Left renal pelvis (tissue), 4 donors: ENCODE measurements at places on chromosomes 13 and 19.

GRCh38 chr19:43444531-43445287, 20.7 kb downstream of the LYPD3 start:
- DNase-seq: no peak

DNA sequence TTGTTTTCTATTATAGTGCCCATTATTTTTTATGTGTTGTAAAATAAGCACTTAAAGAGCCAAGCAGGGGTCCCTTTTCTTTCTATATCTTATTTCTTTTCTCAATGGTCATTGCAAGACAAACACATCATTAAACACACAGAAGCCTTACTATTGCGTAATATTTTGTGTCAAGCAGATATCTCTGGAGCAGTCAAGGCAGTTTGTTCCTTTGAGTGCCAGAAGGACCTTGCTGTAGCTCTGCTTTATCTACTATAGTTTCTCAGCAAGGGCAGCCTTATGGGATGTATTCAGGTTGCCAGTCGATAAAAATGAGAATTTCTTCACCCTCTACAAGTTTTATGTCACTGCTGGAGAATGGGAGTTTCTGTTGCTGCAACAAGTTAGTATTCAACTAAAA, 319.3 kb downstream of the TDRD3 start:
- no peak for DNase-seq

DNA sequence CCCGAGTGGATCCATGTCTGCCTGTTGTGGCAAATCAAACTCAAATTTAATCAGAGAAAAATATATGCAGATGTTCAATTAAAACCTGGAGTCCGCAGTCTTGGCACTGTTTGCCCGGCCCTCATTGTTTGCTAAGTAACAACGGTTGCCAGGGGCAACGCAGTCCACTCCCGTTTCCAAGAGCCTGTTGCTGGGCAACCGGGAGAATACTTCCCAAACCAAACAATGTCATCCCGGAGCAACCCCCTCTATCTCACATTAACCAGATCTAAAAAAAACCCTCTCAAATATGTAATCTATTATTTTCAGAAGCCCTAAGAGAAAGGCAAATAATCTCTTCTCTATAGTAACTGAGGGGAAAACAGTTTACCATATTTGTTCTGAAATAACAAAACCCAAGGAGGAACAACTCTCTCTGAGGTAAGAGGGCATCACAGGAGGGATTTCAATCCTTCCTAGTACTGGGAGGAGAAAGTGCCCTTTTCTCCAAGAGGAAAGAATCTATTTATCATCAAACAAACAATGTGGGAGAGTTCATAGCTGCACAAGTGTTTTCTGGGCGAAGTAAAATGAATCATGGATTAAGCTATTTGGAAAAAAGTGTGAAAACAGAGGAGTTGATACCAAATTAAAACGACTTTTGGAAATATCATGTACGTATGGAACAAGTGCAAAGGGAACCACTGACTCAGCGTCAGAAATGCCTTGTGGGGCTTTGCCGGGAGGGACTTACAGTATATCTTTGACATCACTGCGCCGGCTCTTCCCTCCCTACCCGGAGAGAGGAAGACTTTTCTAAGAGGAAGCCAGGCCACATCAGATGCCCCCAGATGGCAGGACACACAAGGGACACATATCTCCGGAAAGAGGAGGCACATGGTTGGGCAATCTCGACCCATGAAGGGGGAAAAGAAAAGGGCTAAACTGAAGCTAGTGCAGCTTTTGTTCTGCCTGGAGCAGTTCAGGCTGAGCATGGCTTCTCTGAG, 43.3 kb downstream of the RFX2 start:
- no peak for DNase-seq

- no peak for DNase-seq
Measured at GRCh38 chr19:1909761-1910080, 4.5 kb downstream of the ADAT3 start.

DNA sequence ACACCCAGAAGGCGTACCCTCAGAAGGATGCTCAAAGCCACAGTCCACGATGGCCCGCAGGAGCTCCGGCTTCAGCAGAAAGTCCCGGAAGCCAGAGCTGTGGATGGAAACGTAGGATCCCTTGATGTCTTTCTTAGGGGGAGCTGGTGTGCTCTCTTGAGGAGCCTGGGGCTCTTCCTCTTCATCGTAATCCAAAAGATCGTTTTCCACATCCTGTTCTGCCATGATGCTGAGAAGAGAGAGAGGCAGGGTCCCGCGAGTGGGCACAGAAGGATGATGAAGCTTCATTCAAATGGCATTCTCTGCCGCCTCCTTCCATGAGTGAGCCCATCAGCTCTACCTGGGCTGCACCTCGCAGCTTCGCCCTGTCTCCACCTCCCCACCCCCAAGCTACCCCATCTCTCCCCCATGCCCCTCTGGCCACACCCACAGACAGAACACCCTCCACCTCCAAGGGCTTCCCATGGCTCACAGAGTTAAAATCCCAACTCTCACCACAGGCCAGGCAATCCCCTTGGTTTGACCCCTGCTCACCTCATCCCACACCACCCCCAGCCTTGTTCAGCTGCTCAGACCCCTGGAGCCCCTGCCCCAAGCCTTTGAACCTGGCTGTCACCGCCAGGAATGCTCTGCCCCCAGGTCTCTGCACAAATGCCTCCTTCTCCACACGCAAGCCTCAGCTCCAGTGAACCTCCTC, 6.0 kb downstream of the DDX39A start:
- no peak for DNase-seq

GRCh38 chr13:90950160-90950559, 397.3 kb upstream of the MIR17HG start:
- no peak for DNase-seq

- no peak for DNase-seq
Measured at GRCh38 chr13:33112766-33113165, 96.5 kb downstream of the KL start.

DNA sequence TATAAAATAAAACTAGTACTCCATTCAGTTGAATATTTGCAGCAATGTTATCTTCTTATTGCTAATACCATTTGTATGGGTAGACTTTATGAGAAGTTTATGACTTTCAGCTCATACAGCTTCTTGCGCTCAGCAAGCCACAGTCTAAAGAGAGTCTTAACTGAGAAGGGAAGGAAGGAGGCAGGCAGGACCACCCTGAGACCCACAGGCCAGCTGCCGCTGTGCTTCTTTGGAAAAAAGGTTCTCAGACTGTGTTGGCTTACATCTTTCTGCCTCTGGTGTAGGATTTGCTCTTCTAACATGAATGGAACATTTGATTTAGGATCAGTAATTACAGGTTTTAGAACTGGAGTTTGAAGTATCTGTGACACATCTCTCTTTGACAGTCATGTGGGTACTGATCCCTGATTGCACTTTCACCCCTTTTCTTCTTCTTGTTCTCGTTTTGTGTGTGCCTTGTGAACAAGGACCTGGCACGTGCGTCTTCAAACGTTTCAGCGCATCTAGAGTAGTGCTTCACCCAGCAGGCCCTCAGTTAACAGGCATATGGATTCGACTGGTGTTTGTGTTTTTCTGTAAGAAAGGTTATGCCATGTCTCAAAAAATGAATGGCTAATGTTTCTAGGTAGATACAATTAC, 7.1 kb upstream of the GPR18 start:
- DNase-seq: no peak

DNA sequence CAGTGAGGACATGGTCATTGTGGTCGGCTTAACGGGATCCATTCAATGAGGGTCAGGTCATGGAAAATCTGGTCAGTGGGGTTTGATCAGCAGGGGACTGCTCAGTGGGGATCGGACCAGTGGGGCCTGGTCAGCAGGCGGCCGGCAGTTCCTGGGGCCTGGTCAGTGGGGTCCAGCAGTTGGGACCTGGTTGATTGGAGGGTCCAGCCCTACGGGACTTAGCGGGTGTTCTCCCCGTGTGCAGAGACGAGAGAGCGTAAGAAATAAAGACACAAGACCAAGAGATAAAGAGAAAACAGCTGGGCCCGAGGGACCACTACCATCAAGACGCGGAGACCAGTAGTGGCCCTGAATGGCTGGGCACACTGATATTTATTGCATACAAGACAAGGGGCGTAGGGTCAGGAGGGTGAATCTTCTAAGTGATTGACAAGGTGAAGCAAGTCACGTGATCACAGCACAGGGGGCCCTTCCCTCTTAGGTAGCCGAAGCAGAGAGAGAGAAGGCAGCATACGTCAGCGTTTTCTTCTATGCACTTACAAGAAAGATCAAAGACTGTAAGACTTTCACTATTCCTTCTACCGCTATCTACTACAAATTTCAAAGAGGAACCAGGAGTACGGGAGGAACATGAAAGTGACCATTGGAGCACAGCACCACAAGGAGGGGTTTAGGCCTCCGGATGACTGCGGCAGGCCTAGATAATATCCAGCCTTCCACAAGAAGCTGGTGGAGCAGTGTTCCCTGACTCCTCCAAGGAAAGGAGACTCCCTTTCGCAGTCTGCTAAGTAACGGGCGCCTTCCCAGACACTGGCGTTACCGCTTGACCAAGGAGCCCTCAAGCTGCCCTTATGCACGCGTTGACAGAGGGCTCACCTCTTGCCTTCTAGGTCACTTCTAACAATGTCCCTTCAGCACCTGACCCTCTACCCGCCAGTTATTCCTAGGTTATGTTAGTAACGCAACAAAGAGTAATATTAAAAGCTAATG, 62.1 kb upstream of the TPM4 start:
- DNase-seq: no peak

- DNase-seq: no peak
Measured at GRCh38 chr13:49113526-49114286, 106.4 kb upstream of the MLNR start.

GRCh38 chr19:33447336-33448158, 74.0 kb downstream of the CEBPG start:
- no peak for DNase-seq

DNA sequence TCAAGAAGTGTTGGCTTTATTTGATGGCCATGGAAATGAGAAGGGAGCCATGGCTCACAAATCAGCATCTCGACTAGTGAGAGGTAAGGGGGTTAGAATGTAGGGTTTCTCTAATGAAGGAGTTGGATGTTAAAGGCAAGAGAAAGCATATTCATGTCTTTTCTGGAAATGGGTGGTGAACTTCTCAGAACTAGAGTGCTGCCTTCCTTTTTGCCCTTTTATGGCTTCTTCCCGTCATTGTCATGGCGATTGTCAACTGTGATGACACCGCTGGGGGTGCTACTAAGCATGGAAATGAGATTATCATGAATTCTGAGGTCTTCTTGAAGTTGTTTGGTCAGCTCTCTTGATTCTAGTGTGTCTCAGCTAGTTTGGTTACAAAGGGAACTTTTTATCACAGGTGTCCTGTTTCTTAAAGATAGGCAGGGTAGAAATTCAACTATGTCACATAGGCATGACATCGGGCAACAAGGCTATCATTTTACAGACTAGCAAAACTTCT, 180.4 kb downstream of the LIG4 start:
- no peak for DNase-seq

GRCh38 chr19:33773704-33774624, 22.7 kb upstream of the KCTD15 start:
- no peak for DNase-seq

- no peak for DNase-seq
Measured at GRCh38 chr19:23993440-23993839, 78.8 kb downstream of the ZNF726 start.

DNA sequence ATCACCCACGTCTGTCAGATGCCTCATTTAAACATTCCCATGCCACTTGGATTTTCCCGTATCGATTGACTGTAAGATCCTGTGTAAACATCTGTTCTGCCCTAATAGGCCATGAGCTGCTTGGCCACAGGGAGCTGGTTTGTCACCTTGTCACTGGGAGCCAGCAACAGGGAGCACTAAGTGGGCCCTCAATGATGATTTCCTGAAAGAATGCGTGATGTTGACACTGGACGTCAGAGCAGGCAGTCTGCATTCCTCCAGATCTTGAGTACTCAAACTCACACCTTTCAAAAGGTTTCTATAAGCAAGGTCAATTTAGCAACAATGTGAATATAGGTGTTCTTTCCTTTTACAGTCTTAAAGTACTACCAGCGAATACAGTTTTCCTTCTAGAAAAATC, 78.8 kb downstream of the TUBGCP3 start:
- DNase-seq: no peak

DNA sequence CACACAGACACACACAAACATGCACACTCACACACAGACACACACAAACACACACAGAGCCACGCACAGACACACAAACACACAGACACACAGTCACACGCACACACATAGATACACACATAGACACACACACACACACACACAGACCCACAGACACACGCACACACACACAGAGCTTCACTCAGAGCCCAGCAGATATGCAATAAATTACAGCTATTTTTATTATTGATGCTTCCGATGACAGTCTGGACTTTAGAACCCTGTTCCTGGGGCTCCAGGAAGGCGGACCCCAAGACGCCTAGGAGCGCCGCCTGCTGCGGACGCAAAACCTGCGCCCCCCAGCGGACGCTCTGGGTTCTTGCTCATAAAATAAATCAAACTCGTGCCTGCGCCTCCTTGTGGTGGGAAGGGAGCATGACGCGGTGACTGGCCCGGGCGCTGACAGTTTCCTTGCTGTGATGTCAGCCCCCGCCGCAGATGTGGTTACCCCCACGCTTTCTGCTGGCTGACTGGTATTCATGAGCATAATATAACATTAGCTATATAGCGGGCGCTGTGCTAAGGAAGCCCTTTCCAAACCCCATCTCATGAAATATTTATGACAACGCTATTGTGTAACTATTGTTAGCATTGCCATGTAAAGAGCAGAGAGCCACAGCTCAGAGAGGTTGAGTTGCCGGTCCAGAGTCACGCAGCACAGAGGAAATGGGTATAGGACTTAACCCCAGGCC, 64.4 kb upstream of the TM9SF2 start:
- peak; percentile 57 for DNase-seq

DNA sequence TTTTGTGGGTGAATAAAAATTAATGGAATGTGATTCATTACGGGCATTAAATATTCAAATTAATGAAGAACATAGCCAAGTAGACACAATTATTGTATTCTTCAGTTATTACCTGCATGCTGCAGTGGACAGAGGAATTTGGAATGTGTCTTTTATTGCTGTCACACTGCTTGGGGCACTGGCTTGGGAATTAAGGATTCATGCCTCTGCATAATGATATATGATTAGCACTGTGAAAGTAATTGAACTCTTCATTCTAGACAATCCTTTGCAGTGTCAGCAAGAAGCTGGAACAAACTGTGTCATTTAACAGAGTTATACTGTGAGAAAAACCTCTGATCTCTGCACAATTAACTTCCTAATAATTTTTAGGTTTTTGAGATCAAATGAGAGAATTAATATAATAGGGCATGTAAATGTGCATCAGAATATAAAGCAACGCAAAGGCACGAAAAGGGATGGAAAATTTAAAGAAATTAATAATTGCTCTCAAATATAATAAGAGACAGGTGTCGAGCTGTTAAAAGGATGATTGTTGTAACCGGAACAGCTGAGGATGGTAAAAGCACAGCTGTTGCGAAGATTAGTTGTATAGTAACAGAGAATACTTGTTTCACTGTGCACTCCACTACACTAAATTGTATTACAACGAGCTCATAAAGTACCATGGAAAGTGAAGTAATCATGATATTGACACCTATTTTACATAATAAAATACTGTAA, 235.1 kb upstream of the MIR17HG start:
- no peak for DNase-seq
